ENCODE measurements at places on chromosomes 5 and 9. TPM values are rescaled to one million over a fixed set of nuclear protein-coding genes. Genes with fewer than 3 reads are reported as not detected.

Gene ADAMTS12
- not detected for total RNA-seq

Gene ACTBL2
- total RNA-seq, result not detected

Gene AKNA
- 57.8 TPM for total RNA-seq

Gene SPINK6
- total RNA-seq, result not detected

Gene EGFL7
- total RNA-seq, result 30.2 TPM

GRCh38 chr9:99253772-99254431, 31.8 kb downstream of the SEC61B start:
- H3K4me1 ChIP-seq, result no peaks in the 10 kb centered on the region
- no peaks in the 10 kb centered on the region for H3K27me3 ChIP-seq
- H3K27ac ChIP-seq, result no peak overlapping the region

DNA sequence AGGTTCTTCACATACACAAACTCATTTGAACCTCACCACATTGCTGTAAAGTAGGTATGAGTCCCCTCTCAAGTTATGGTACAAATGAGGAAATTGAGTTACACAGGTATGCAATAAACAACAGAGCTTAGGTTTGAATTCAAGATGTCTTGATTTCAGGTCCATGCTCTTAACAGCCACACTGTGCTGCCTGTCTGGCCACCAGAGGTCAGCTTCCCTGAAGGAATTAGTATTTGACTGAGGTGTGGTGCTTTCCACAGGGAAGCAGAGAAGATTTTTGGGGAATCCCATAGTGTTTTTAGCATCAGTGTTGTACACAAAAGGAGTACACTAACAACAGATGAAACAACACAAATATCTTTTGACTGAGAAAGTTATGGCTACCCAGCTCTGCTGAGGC, 94.4 kb upstream of the ITGA1 start:
- H3K27me3 ChIP-seq, result no peaks in the 10 kb centered on the region
- peaks cover 4% of the 10 kb centered on the region for H3K4me1 ChIP-seq
- DNase-seq, result no peak

GRCh38 chr5:147552897-147553296, 43.0 kb upstream of the DPYSL3 start:
- H3K27ac ChIP-seq, result no peak overlapping the region
- no peak for DNase-seq
- no peak overlapping the region for H3K4me3 ChIP-seq
- no peaks in the 10 kb centered on the region for H3K27me3 ChIP-seq

DNA sequence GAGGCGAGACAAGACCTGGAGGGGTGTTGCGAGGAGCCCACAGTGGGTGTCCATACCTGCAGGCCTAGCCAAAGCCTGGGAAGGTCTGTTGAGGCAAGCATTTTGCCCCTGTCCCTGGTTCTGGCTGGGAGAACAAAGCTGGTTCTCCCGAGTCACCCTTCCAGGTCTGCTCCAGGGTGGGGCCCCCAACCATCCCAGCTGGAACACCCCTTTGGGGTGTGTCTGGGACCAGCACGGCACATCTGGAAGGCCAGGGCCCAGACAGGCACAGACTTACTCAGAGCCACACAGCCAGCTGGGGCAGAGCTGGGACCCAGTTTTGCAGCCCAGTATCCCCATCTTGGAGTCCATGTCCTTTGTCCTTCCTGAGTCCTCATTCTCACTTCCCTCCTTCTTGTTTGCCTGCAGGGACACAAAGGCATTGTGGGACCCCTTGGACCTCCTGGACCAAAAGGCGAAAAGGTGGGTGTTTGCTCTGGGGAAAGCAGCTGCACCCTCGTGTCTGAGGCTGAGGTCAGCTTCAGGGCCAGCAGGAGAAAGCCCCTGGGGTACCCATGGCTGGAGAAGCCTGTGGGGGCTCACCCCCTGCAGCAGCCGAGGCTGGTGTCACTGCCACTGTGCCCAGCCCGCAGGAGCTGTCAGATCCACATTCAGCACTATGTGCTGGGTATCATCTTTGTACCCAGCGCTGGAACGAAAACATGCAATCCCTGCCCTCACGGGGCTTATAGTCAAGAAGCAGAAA, 38.4 kb upstream of the ORM1 start:
- H3K36me3 ChIP-seq, result no peaks in the 10 kb centered on the region
- peaks cover 14% of the 10 kb centered on the region for H3K4me1 ChIP-seq
- H3K27me3 ChIP-seq, result no peaks in the 10 kb centered on the region
- no peak overlapping the region for H3K27ac ChIP-seq
- H3K4me3 ChIP-seq, result no peak overlapping the region

- no peak overlapping the region for H3K27ac ChIP-seq
- no peaks in the 10 kb centered on the region for H3K27me3 ChIP-seq
- no peak for DNase-seq
- no peaks in the 10 kb centered on the region for H3K36me3 ChIP-seq
- no peak overlapping the region for H3K4me3 ChIP-seq
- peaks cover 46% of the 10 kb centered on the region for H3K4me1 ChIP-seq
These were observed 13.5 kb upstream of the NRARP start for GRCh38 chr9:137315581-137316011.

DNA sequence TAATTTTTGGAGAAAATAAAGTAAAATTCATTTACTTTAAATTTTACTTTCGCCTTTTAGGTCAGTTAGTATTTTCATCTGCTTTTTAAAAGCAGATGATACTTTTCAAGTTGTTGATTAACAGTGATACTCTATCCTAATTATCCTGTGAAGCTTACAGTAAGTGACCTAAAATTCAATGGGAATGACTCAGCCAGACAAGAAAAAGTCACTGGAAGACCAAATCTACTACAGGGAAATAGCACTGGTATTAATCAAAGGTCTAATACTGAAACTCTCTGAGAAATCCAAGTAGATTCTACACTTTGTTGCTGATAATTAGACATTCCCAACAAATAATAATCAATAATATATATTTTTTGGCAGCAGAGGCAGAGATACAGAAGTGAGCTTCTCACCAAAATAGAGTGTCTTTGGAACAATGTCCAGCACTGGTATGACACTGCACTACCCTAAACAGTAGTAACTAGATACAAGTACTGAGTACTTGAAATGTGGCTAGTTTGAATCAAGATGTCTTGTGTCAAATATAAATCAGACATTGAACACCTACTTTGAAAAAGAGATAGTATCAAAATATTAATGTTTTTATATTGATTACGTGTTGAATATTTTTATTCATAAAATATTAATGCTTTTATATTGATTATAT, 22.8 kb upstream of the ELL2 start:
- H3K36me3 ChIP-seq, result no peaks in the 10 kb centered on the region
- H3K27ac ChIP-seq, result no peak overlapping the region
- no peak overlapping the region for H3K4me3 ChIP-seq
- DNase-seq, result no peak

GRCh38 chr9:123867034-123867433, 62.9 kb downstream of the DENND1A start:
- H3K4me3 ChIP-seq, result no peak overlapping the region
- no peaks in the 10 kb centered on the region for H3K36me3 ChIP-seq
- no peak for DNase-seq
- no peaks in the 10 kb centered on the region for H3K27me3 ChIP-seq
- H3K27ac ChIP-seq, result no peak overlapping the region

DNA sequence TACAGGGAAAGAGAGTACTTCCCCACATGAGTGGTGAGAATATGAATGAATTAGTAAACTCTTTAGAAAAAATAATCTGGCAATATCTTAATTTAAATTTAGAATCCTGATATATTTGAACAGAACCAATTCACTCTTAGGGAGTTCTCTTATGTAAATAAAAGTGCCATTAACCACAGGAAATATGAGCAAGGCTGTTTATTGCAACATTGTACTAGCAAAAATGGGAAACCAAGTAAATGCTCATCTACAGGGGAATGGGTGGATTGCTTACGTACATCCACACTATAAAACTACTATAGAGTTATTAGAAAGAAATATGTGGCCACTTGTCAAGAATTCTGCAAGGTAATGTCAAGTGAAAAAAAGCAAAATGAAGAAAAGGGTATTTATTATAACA, 274.5 kb downstream of the TLE1 start:
- no peak for DNase-seq
- H3K4me1 ChIP-seq, result no peaks in the 10 kb centered on the region
- no peak overlapping the region for H3K4me3 ChIP-seq
- H3K27me3 ChIP-seq, result no peaks in the 10 kb centered on the region
- H3K27ac ChIP-seq, result no peak overlapping the region

GRCh38 chr9:1216532-1216931, 166.4 kb downstream of the DMRT2 start:
- no peak overlapping the region for H3K4me3 ChIP-seq
- no peaks in the 10 kb centered on the region for H3K27me3 ChIP-seq
- H3K4me1 ChIP-seq, result no peaks in the 10 kb centered on the region
- H3K36me3 ChIP-seq, result no peaks in the 10 kb centered on the region

GRCh38 chr9:115759426-115759825, 394.2 kb upstream of the PAPPA start:
- no peak overlapping the region for H3K4me3 ChIP-seq
- H3K27me3 ChIP-seq, result no peaks in the 10 kb centered on the region
- no peak overlapping the region for H3K27ac ChIP-seq
- H3K36me3 ChIP-seq, result no peaks in the 10 kb centered on the region
- no peaks in the 10 kb centered on the region for H3K4me1 ChIP-seq

DNA sequence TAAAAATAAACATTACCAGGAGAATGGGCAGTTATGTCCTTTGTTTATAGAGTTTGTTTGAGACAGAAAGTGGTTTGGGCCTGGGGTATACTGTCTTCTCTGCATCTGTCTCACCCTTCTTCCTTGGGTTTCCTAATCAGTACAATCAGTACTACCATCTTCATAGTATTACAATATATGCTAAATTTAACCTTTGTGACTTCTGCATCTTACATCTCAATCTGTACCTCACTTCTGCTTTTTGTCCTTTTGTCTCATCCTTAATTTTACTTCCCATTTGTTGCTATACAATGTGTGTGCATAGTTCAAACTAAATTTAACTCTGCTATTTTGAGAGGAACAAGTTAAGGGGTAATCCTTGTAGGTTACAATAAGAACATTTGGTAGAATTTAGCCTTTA, 19.6 kb downstream of the FBXO38 start:
- no peak overlapping the region for H3K27ac ChIP-seq
- H3K4me3 ChIP-seq, result no peak overlapping the region
- peaks cover 1% of the 10 kb centered on the region for H3K36me3 ChIP-seq
- DNase-seq, result no peak
- H3K4me1 ChIP-seq, result peaks cover 12% of the 10 kb centered on the region
- no peaks in the 10 kb centered on the region for H3K27me3 ChIP-seq

GRCh38 chr9:121322037-121322736, 47.9 kb downstream of the STOM start:
- H3K36me3 ChIP-seq, result peaks cover 7% of the 10 kb centered on the region
- peak overlapping the region; percentile 43 for H3K27ac ChIP-seq
- H3K4me1 ChIP-seq, result peaks cover 20% of the 10 kb centered on the region
- no peak for DNase-seq

DNA sequence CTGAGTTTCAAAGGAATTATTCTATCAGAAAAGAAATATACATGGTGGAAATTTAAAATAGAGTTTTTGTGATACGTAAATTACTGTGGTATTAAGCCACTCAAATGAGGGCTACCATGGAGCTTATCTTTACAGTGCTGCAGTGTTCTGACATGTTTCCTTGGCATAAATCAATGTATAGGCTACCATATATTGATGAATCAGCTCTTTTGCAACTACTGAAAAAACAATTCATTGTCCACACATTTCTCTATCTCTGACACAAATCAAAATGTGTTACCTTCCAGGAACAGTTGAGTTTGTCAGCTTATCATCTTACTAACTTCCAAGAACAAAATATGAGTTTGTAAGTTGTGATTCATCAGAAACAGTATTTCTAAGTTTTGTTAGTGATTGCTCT, 140.3 kb upstream of the CDH18 start:
- no peak overlapping the region for H3K4me3 ChIP-seq
- H3K4me1 ChIP-seq, result peaks cover 6% of the 10 kb centered on the region
- no peak overlapping the region for H3K27ac ChIP-seq
- no peak for DNase-seq
- no peaks in the 10 kb centered on the region for H3K27me3 ChIP-seq
- H3K36me3 ChIP-seq, result no peaks in the 10 kb centered on the region

- no peaks in the 10 kb centered on the region for H3K4me1 ChIP-seq
- H3K4me3 ChIP-seq, result no peak overlapping the region
These were observed 34.4 kb downstream of the CFAP90 start for GRCh38 chr5:7816535-7816901.

- no peaks in the 10 kb centered on the region for H3K4me1 ChIP-seq
- H3K27ac ChIP-seq, result no peak overlapping the region
- no peaks in the 10 kb centered on the region for H3K27me3 ChIP-seq
- no peaks in the 10 kb centered on the region for H3K36me3 ChIP-seq
These were observed 25.3 kb upstream of the ISOC1 start for GRCh38 chr5:129069292-129069691.

DNA sequence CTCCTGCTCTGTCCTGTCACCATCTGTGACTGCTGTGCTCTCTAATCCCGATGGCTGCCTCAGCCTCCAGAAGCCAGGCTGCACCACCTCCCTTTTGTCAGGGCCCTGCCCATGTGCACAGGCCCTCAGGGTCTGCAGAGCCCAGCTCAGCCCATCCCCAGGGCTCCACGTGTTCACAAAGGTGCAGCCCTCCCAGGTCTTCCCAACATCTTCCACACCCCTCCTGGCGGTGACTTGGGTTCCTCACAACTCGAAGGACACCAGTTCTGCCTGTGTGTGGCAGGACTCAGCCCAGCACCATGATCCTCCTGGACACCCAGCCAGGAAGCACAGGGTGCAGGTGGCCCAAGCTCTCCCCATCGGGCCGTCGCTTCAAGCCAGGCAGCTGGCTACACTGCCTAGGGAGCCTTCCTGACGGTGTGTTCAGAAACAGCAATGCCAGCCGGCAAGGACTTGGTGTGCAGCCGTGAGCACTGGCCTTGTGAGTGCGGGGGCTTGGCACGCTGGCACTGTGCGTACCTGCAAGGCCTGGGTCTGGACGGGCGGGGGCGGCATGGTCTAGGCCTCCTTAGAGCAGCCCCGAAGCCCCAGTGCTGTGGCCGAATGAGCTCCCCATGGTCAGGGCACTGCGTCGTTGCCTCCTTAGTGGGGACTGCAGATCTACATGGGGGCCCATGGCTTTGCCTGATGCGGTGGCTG, 96.1 kb downstream of the MRPL36 start:
- no peaks in the 10 kb centered on the region for H3K36me3 ChIP-seq
- H3K4me3 ChIP-seq, result no peak overlapping the region
- H3K27ac ChIP-seq, result no peak overlapping the region
- no peak for DNase-seq
- H3K27me3 ChIP-seq, result no peaks in the 10 kb centered on the region

DNA sequence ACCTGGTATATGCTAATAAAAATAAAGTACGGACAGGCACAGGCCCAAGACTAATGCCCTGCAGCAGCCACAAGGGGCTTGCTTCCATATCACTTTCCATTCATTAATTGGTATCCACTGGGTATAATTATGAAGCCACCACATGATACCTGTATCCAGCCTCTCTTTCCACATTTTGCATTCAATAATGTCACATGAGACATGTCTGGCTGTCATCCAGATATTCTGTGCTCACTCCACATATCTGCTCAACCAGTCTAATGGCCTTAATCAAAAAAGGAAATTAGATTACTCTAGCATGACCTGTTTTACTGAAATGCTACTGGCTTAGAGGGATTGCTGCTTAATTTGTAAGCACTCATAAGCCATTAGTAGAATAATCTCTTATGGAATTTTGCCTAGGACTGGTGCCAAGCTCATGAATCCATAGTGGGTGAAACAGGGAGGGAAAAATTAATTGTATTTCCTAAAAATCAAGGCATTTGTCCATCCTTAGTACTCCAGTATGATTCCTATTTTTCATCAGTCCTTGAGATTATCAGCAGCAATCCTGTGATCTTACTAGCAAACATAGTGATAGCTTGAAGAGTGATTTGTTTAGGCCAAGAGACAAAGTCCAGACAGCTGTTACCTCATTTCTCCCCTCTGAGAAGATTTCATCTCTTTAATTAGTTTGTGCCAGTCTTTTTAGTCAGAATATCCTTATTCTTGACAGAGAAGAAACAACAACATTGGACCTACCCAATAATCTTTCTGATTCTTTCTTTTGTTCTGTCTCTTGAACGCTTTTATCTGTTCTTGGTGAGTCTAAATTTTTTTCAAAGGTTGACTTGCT, 119.2 kb upstream of the ABCA1 start:
- peak overlapping the region; percentile 12 for H3K27ac ChIP-seq
- H3K36me3 ChIP-seq, result no peaks in the 10 kb centered on the region
- DNase-seq, result no peak
- H3K27me3 ChIP-seq, result no peaks in the 10 kb centered on the region
- peaks cover 34% of the 10 kb centered on the region for H3K4me1 ChIP-seq
